ENCODE measurements at places on chromosomes 3 and 15.

- peak; percentile 47 for DNase-seq
These were observed 524 bp downstream of the IGF1R start for GRCh38 chr15:98648654-98649471.

GRCh38 chr3:152321955-152322377, 53.2 kb downstream of the MBNL1 start:
- no peak for DNase-seq

- peak; percentile 51 for DNase-seq
These were observed 44.7 kb upstream of the LIPC start for GRCh38 chr15:58387130-58387529.

GRCh38 chr3:134794950-134795745, at the start of gene EPHB1:
EPHB1 (plus strand) TSS chr3:134795260.
- DNase-seq, result peak; percentile 93

DNA sequence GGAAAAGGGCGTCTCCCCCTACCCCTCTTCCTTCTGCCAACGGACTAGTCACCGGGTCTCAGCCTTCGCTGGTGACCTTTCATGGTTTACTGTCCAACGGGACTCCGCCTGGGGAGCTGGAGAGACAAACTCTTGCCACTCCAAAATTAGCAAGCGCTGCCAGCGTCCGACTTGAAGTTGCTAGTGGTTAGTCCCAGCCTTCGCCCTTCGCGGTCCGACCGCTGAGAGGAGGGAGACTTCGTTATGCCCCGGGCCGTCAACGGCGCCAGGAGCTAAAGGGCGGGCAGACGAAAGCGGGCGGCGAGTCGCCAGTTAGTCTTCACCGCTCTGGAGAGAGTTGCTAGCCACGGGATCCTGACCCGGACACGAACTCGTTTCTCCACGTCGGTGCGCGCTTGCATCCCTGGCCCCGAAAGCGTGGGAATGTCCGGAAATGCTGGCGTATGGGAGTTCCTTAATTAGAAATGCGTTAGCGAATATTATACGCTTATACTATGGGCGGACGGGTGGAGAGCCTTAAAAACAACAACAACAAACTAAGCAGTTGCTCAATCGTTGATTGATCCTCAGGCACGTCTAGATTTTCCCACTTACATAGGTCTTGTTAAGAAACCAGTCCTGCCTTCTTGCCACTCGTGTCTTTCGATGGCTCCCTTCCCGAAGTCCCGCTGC, 716 bp downstream of the SMC4 start:
- DNase-seq, result peak; percentile 74

DNA sequence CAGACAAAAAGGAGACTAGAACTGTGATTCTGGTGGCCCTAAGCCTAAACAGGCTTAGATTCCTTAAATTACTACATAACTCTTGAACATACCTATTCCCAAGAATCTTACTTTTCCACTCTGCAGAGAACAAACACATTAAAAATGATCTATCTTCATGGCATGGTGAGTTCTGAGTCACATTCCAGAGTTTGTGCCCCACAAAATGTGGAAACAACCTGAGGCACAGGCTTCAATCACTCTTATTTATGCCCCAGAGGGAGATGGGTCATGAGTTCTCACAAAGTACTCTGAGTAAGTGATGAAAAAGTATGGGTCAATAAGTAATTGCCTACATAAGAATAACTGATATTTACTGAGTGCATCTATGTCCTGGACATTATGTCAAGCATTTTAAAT, 137.5 kb upstream of the SLC2A2 start:
- DNase-seq, result no peak

- DNase-seq, result peak; percentile 31
These were observed 14.6 kb upstream of the PLA2G4E start for GRCh38 chr15:42035435-42035761.

GRCh38 chr3:104873331-104873730, 493.4 kb upstream of the ALCAM start:
- DNase-seq, result peak; percentile 23

DNA sequence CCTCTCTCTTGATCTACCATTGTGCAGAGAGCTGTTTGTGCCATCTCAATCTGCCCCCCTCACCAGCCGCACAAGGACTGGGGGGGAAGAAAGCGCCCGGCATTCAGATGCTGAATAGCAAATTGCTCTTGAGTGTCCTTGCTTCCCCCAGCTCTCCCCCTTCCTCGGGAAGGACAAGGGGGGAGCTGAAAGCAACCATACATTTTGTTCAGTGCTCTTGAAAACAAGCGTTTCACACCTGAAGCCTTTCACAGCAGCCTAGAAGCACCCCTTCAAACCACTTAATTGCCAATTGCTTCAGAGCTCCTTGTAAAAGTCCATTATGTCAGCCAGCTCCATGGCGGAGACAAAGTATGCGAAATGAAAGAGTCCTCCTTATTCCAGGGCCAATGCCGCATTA, 540.1 kb downstream of the NR2F2 start:
- DNase-seq, result no peak

- DNase-seq, result no peak
These were observed 33.8 kb downstream of the CPNE4 start for GRCh38 chr3:132001036-132001435.

GRCh38 chr3:49867871-49868321, 1.8 kb downstream of the CAMKV start:
- DNase-seq, result peak; percentile 50

- DNase-seq, result peak; percentile 77
These were observed 1.1 kb upstream of the ALCAM start for GRCh38 chr3:105365391-105366325.

DNA sequence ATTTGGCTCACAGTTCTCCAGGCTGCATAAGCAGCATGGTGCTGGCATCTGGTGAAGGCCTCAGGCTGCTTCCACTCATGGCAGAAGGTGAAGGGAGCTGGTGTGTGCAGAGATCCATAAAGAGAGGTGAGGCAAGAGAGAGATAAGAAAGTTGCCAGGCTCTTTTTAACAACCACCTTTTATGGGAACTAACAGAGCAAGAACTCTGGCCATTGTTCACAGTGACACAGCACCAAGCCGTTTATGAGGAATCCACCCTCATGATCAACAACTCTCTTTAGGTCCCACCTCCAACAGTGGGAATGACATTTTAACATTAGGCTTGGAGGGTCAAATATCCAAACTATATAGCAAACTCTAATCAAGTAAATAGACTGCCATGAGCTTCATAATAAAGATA, 557.2 kb upstream of the SUCLG2 start:
- no peak for DNase-seq

DNA sequence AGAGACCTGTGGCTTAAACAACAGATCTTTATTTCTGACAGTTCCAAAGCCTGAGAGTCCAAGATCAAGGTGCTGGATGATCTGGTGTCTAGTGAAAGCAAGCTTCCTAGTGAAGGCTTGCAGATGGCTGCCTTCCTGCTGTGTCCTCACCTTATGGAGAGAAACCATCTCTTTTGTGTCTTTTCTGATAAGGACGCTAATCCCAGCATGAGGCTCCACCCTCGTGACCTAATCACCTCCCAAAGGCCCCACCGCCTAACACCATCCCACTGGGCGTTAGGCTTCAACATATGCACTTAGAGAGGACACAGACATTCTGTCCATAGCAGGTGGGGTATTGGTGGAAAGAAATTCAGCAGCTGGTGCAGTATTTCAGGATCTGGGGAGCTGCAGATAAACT, 19.8 kb upstream of the LYSMD4 start:
- no peak for DNase-seq

GRCh38 chr15:57573151-57573550, 18.6 kb upstream of the MYZAP start:
- DNase-seq, result no peak

DNA sequence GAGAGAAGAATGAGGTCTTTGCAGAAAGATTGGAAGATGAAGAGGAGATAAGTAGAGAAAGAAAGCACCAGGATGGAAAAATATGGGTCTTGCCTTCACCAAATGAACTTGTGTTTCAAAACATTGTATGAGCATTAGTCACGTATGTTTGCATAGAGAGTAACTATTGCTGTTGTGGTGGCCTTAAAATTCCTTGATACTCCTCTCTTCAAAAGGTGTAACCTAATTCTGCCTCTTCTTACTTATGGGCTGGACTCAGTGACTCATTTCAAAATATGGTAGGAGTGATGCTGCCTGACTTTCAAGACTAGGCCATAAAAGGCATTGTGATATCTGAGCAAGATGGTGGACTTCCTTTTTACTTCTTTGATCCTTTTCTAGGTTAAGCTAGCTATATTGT, 228.7 kb upstream of the ZNF385D start:
- DNase-seq, result peak; percentile 80

DNA sequence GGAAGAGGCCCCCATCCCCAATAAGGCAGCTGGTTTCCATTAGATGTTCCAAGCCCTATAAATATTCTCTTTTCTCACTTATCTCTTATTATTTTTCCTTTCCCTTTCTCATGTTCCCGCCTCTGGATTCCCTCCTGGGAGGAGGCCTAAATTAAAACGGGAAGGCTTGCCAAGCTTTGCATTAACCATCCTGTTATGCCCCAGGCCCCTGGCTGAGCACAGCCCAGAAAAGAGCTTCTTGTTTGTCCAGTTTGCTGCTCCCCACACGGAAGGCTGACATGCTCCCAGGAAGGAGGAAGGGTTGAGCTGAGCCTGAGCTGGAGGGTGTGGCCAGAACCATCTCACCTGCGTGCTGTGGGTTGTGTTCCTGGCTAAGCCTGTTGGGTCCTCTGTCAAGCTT, 63.1 kb upstream of the BOC start:
- no peak for DNase-seq

- DNase-seq, result no peak
These were observed 62.9 kb downstream of the HMG20A start for GRCh38 chr15:77483425-77484140.

DNA sequence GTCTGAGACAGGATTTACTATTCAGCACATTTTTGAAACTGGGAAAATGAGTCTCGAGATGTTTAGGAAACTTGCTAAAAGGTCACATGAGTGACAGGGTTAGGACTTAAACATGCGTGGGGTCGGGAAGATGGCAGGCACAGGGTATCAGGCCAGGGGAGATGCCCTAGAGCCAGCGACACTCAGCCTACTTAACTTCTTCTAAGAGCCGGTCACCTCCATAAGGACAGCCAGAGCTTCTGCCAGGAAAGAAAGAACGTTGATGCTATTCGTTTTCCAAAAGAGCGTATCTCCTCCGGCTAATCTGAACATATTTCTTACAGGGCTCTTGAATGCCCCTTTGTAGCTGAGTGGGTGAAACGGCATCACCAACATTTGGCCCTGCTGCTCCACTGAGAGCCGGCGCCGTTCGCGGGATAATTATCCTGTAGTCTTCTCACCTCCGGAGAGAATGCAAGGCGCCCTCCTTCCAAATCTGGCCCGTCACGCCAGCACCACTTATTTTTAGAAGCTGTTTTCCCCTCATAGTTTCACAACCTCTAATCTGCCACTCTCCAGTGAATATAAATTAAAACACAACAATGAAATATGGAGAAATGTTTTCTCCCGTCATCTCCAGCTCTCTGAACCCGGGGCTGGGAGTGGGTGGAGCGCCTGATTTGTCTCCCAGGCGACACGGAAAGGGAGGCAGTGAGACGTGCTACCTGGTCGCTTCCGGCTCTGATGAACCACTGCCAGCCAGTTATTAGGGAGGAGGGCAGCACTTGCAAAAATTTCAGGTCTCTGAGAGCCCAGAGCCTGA, 58.5 kb downstream of the LIPC start:
- no peak for DNase-seq

DNA sequence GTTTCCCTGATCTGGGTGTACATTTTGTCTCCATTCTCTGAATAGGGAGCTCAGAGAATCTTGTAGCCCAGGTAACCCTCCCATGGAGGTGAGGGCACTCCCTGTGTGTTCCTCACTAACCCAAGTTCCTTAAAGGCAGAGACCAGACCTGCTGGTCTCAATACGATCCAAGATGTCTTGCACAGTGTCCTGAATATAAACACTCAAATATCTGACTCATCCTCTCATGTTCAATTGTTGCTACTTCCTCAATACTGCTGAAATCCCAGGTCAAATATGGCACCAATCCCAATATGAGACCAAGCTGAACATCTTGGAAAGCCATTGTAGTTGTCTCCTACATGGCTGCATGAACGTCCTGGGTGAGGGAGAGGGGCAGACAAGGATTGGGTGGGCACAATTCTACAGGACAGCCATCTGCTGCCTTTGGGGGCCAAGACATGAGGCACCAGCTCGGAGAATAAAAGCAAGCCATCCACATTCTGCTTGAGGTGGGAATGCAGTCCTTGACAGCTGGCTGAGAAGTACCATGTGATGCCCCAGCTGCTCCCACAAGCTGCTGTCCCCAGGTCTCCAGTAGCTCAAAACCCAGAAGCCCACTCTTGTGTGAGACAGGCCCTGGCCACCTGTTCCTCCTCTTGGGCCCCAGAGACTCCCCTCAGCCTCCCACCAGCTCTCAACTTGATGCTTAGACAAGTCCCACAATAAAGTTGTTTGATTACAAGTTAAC, 18.2 kb downstream of the TBC1D2B start:
- DNase-seq, result peak; percentile 53

DNA sequence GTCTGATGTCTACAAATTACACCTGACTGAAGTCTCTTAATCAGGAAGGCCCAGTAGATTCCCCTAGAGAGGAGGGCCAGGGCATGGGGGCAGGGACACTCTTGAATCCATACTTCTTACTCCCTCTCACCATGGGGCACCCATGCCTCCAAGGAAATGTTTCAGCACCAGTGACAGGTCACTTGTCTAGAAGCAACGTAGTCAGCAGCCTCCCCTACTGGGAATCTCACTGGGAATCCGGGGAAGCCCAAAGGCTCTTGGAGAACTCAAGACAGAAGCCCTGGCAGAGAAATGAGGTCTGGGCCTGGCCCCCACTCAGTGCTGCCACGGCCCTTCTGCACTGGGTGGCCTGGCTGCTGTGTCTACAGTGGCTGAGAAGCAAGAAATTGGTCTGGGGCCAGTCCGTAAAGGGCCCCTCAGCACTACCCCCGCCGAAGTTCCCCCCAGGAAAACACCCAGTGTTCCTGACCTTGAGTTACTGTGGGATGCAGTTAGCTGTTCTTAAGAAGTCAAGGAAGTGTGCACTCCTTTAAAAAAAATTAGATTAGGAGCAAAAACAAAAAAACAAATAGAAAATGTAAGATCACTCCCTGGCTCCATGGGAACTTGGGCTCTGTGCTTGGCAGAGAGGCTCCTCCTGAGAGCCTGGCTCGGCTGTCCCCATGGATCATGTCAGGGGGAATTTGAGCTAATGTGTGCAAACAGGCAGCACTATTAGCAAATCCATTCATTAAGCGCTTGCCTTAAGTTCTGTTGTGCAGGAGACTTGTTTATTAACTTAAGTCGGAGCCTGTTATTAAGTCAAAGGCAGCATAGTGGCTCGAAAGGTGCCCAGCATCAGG, 5.4 kb upstream of the LINGO1 start:
- DNase-seq, result no peak

DNA sequence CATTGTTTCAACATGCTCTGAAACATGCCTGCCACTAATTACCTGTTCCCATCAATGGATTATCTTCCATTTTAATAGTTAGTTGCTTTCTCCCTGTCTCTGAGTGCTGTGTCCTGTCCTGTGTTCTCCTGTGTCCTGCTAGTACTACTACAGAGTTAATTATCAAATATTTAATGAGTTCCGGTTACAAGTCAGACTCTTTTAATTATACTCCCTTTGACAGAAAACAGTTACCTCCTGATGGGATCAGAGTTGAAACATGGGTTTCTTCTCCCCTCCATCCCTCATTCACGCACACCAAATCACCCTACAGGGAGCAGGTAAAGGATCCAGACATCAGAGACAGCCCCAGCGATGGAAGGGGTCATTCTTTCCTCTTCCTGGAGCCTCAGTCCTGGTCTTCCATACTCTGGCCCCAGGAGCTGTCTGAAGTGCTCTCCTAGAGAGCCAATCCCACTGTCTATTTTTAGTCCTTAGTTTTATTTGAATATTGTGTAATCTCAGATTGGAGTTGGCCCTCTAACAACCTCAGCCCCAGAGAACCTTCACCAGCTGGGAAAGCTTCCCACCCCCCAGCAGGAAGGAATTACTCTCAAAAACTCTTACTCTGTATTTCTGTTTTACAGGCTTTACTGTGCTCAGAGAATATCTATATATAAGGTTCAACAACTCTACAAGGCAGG, 137.0 kb upstream of the C2CD4B start:
- peak; percentile 48 for DNase-seq

Data from choroid plexus epithelial cell (primary cell).